ENCODE measurements at places on chromosomes 3 and 15. TPM values are rescaled to one million over a fixed set of nuclear protein-coding genes. Genes with fewer than 3 reads are reported as not detected.

Gene ADPGK
- 38.0 TPM for total RNA-seq

Gene GOLGA6D
- total RNA-seq: not detected

Gene ITPKA
- 15.3 TPM for total RNA-seq

Gene DYNC1LI1
- total RNA-seq: 20.4 TPM

Gene CAND2
- total RNA-seq: 11.6 TPM

Gene CCDC9B
- 27.4 TPM for total RNA-seq

Gene TM6SF1
- 3.9 TPM for total RNA-seq

Gene GPR171
- total RNA-seq: 0.55 TPM

Gene HTR3D
- not detected for total RNA-seq

Gene CEMIP
- total RNA-seq: 0.42 TPM

Gene MFGE8
- 298 TPM for total RNA-seq

Gene FAM107A
- 5.9 TPM for total RNA-seq

Gene NR2F2
- total RNA-seq: 33.1 TPM

Gene PLA2G4D
- 0.14 TPM for total RNA-seq

Gene ROPN1B
- not detected for total RNA-seq

Gene CCDC50
- total RNA-seq: 64.3 TPM

GRCh38 chr3:171940151-171940649 is 97.1 kb downstream of the TMEM212 start:
- no peak for DNase-seq

GRCh38 chr15:66224946-66225345 is 28.6 kb downstream of the MEGF11 start:
- no peak for DNase-seq

- no peak for DNase-seq
These were observed 170.5 kb upstream of the TBL1XR1 start for GRCh38 chr3:177367788-177368187.

GRCh38 chr15:48384616-48385015 is 53.4 kb downstream of the DUT start:
- DNase-seq: no peak

GRCh38 chr3:190183121-190183520 is 62.4 kb upstream of the P3H2 start:
- no peak for DNase-seq

DNA sequence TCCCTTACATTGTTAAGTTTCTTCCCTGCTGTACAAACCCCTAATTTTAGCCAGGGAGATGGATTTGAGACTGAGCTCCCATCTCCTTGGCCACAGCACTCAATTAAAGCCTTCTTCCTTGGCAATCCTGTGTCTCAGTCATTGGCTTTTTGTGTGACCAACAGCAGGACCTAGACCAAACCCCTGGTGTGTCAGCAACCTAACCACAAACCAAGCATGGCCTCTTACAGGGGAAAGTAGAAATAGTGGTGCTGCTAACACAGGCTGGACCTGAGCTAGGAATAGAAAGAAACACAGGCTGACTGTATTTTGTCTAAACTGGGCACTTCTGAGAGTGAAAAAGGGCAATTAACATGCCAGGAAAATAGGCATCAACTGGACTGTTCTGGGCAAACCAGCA is 37.9 kb downstream of the PPCDC start:
- DNase-seq: peak; percentile 7

GRCh38 chr15:35293353-35294130 is 208.4 kb upstream of the NANOGP8 start:
- DNase-seq: peak; percentile 49

DNA sequence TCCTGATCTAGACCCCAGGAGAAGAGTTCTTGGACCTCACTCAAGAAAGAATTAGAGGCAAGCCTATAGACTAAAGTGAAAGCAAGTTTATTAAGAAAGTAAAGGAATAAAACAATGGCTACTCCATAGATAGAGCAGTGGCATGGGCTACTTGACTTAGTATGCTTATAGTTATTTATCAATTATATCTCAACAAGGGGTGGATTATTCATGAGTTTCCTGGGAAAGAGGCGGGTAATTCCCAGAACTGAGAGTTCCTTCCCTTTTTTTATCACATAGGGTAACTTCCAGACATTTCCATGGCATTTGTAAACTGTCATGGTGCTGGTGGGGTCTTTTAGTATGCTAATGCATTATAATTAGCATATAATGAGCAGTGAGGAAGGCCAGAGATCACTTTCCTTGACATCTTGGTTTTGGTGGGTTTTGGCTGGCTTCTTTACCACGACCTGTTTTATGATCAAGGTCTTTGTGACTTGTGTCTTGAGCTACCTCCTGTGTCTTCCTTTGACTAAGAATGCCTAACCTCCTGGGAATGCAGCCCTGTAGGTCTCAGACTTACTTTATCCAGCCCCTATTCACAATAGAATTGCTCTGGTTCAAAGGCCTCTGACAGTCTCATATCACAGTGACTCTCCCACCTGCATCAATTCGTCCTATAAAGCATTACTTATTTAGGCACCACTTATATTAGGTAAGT is 35.3 kb upstream of the PLSCR2 start:
- no peak for DNase-seq

DNA sequence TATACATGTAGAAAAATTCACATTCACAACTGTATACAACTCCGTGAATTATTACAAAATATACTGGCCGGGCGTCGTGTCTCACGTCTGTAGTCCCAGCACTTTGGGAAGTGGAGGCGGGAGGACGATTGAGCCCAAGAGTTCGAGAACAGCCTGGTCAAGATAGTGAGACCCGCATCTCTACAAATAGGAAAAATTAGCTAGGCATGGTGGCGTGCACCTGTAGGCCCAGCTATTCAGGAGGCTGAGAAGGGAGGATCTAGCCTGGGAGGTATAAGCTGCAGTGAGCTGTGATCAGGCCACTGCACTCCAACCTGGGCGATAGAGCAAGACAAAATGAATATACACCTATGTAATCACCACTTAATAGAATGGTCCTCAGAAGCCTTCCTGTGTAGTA is 1.3 kb downstream of the RAD51 start:
- DNase-seq: no peak

GRCh38 chr15:83815506-83815905 is 161.6 kb downstream of the ADAMTSL3 start:
- no peak for DNase-seq

DNA sequence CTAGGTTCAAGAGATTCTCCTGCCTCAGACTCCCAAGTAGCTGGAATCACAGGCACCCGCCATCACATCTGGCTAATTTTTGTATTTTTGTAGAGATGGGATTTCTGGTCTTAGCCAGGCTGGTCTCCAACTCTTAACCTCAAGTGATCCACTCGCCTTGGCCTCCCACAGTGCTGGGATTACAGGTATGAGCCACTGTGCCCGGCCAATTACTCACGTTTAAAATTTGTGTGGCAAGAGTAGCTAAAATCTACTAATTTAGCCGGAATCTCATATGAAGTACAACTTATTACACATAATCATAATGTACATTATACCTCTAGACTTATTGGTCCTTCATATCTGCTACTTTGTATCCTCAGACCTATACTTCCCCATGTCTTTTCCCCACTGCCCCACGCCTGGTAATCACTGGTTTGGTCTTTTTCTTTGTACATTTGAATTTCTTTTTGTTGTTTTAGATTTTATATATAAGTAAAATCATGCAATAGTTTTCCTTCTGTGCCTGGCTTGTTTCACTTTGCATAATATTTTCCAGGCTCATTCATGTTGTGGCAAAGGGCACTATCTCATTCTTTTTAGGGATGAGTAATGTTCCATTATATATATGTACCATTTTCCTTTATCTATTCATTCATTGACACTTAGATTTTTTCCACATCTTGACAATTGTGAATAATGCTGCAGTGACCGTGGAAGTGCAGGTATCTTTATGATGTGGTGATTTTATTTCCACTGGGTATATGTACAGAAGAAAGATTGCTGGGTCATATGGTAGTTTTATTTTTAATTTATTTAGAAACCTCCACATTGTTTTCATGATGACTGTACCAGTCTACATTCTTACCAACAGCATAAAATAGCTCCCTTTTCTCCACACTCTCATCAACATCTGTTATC is 605.0 kb upstream of the CBLB start:
- DNase-seq: no peak

- no peak for DNase-seq
These were observed 12.0 kb downstream of the ALDH1A2 start for GRCh38 chr15:58053315-58054153.

DNA sequence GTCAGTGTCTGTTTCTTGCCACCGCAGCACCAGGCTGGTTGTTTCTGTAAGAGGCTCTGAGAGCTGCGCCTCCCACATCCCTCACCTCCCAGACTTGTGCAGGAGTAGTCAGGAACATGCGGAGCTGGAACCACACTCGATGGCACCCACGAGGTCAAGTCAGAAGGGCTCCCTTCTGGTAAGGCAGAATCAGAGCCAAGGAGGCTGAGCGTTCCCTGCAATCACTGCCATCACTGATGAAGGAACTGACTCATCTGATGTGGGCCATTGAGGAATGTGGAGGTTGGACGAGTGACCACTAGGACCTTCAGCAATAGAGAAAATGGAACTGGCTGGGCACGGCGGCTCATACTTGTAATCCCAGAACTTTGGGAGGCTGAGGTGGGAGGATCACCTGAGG is 35.7 kb upstream of the BLM start:
- DNase-seq: no peak

DNA sequence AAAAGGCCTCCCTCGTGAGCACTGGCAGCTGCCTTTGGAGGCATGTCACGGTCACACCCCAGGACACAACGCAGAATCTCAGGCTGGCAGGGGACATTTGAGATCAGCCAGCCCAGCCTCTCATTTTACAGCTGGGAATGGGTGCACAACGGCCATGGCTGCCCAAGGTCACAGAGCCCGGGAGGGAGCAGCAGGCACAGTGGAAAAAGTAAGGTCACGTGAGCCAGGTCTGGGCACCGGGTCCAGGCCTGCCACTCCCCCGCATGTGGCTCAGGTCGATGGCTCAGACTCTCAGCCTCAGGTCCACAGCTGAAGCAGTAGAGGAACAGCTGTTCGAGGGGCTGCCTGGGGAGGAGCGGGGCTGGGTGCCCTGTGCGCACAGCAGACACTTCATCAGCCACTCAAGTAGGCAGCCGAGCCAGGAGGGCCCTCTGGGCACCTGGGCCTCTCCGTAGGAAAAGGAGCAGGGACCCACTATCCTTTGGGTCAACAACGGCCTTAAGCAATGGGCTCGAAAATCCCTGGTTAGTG is 260.6 kb downstream of the GOLGA6L6 start:
- DNase-seq: no peak

GRCh38 chr3:114449271-114450007 is 155.6 kb downstream of the TIGIT start:
- DNase-seq: no peak

DNA sequence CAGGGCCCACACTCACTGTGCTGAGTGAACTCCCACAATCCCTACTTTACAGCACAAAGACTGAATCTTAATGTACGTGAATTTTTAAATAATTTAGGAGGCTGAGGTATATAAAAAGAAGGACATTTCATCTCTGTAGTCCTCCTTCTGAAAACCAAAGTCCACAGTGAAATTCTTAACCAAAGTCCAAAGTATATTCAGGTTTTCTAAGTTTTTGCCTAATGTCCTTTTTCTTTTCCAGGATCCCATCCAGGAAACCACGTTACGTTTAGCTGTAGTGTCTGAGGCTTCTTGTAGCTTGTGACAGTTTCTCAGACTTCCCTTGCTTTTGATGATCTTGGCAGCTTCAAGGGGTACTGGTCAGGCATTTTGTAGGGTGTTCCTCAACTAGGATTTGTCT is 44.5 kb downstream of the SCAP start:
- no peak for DNase-seq

- DNase-seq: no peak
These were observed 95.1 kb downstream of the RPL39L start for GRCh38 chr3:187044206-187044605.

DNA sequence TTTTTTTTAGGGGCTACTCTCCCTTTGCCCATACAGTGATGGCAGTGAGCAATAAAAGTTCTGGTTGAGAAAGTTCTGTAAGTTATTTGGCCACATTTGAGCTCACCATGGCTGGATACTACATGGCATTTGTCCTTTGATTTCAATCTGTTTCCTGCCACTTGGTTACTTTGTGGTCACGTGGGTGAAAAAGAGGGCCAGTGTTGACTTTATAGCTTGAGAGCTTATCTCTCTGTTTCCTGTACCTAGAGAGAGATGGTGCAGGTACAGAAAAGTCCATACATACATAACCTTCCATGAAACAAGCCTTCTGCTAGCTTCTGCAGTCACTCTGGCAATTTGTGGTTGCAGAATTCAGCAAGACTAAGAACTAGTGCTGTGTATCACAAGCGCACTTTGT is 23.4 kb upstream of the MECOM start:
- no peak for DNase-seq

GRCh38 chr3:188822004-188822403 is 349.8 kb upstream of the TPRG1 start:
- no peak for DNase-seq

- no peak for DNase-seq
These were observed 30.6 kb upstream of the LPP start for GRCh38 chr3:188123170-188123905.

DNA sequence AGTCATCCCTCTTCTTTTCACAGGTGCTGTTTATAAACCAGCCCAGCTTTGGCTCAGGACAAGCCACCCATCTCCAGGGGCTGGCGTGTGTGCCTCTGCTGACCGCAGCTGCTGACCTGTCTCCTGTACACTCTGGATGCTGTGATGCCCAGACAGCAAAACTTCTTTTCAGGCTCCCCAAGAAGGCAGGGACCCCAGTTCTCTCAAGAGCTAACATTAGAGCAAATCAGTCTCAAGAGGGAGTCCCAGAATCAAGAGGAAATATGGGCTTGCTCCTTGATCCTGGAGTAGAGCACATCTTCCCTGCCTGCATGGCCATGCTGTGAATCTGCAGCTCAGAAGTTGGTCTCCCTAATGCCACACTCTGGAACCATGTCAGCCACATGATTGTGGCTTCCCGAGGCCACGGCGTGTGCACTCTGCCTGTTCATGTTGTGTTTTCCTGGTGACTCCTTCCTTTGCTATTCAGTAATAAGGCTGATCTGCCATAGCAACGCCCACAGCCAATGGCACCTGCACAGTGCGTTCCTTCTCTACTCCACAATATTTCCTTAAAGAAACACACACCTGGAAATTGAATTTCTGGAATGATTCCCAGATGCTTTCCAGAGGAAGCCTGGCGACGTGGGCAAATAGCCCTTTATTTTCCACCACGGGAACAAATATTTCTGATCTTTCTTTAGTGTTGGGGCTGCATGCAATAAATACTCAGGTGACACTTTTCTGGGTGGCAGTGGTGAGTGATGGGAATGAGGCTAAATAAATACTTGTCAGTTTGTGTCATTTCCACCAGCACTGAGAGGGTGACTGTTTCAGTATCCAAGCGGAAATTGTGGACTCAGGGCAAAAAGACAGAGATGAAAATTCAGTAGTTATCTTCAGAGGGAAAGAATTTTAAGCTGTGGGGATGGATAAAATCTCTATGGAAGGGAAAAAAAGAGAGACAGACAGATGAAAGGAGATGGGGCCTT is 21.9 kb upstream of the THSD4 start:
- DNase-seq: peak; percentile 66

DNA sequence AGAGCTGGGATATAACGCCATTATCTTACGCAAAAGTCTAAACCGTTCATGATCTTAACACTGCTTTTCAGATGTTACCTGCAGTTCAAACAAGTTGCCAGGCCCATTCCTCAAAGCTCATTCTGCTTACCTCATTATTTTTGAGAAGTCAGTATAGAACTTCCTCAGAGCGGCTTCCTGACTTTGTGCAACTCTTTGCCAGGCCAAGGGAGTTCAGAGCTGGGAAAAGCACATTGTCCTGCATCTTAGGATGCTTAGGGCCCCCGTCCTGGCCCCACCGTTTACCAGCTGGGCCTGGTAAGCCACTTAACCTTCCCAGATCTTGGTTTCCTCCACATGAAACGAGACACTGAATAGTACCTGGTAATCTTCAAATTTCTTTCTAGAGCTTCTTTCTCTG is 6.8 kb upstream of the C2CD4B start:
- DNase-seq: no peak
